ENCODE measurements at places on chromosomes 1 and 21.

- no peak overlapping the region for H3K4me3 ChIP-seq
- no peaks in the 10 kb centered on the region for H3K27me3 ChIP-seq
- no peak overlapping the region for H3K27ac ChIP-seq
Observed at GRCh38 chr1:22944346-22945055, 28.2 kb downstream of the LACTBL1 start.

DNA sequence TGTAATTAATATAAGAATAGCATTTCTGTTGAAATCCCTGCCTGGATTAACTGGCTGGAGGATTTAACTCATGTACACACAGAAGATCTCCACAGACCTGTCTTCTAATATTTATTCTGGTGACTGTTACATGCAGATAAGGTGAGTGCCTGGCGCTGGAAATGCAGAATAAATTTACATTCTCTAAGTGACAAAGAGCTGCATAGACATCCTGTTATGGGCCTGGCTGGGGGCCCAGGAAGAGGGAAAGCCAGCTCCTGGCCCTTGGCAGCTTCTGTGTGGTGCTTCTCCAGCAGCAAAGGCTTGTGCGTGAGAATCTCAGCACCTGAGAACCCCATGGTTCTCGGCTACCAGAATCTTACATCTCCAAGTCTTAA is 446.6 kb downstream of the PTPRU start:
- H3K4me1 ChIP-seq: peaks cover 13% of the 10 kb centered on the region
- no peak for DNase-seq

GRCh38 chr1:209428241-209428921 is 155.1 kb upstream of the CAMK1G start:
- no peak overlapping the region for H3K4me3 ChIP-seq
- H3K36me3 ChIP-seq: no peaks in the 10 kb centered on the region
- H3K4me1 ChIP-seq: no peaks in the 10 kb centered on the region
- no peak for DNase-seq
- no peaks in the 10 kb centered on the region for H3K27me3 ChIP-seq

GRCh38 chr1:179337288-179337687 is 28.5 kb upstream of the AXDND1 start:
- no peaks in the 10 kb centered on the region for H3K36me3 ChIP-seq
- H3K4me3 ChIP-seq: no peak overlapping the region
- H3K27ac ChIP-seq: no peak overlapping the region
- H3K4me1 ChIP-seq: no peaks in the 10 kb centered on the region

GRCh38 chr1:76256289-76257223 is 182.0 kb downstream of the ST6GALNAC3 start:
- no peaks in the 10 kb centered on the region for H3K4me1 ChIP-seq
- DNase-seq: no peak
- H3K27me3 ChIP-seq: no peaks in the 10 kb centered on the region
- H3K4me3 ChIP-seq: no peak overlapping the region
- no peaks in the 10 kb centered on the region for H3K36me3 ChIP-seq

DNA sequence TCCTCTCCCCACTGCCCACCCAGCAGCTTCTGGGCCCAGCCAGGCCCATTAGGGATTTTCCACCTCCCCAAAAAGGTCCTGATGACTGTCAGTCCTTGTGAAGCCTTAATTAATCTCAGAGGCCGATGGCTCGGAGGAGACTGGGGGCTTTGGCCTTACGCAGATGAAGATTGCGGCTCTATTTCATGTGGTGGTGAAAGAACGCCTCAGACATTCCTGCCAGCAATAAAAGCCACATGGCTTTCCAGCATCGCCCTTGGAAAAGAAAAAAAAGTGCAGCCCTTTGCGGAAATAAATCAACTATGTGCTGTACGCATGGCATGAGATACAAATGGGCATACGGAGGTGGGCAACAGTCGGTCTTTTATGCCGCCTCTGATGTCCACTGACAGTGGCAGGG is 6.6 kb upstream of the RUNX3 start:
- no peak overlapping the region for H3K4me3 ChIP-seq
- H3K36me3 ChIP-seq: no peaks in the 10 kb centered on the region
- DNase-seq: no peak

DNA sequence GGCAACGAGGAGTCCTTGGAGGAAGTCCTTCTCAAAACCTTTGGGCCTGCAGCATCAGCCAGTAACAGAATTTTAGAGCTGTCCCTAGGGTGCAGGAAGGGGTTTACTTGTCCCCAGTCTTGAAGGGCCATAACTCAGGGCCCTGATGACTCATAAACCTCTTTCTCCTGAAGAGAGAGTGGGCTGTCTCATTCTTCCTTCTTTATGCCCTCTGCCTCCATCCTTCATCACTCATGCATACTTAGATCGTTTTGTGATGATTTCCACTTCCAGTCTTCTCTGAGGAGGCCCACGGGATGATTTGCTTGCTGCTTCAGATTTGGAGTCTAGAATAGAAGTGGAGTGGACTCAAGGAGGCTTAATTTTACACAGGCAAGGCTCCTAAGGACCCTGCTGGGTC is 60.2 kb downstream of the NDUFS5 start:
- H3K4me1 ChIP-seq: peaks cover 40% of the 10 kb centered on the region
- no peak overlapping the region for H3K4me3 ChIP-seq
- no peak for DNase-seq
- peak overlapping the region; percentile 62 for H3K27ac ChIP-seq

DNA sequence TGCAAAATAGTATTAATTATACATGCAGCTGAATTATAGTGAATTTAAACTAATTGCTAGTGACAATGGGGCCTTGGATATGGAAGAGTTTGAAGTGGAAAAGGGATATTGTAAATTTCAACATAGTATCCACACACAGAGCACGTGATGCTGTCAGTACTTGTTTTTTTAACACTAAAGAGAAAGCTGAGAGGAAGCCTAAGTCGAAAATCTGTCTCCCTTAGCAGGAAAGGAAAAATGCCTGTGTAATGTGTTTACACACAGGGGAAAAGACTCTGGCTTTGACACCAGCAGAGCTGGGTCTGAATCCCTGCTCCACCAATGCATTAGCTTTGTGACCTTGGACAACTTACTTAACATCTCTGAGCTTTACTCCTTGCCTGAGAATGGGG is 42.6 kb downstream of the PCSK9 start:
- DNase-seq: no peak
- no peaks in the 10 kb centered on the region for H3K4me1 ChIP-seq
- H3K27me3 ChIP-seq: no peaks in the 10 kb centered on the region
- no peak overlapping the region for H3K27ac ChIP-seq

- H3K4me1 ChIP-seq: no peaks in the 10 kb centered on the region
- H3K27me3 ChIP-seq: no peaks in the 10 kb centered on the region
- H3K36me3 ChIP-seq: no peaks in the 10 kb centered on the region
- H3K27ac ChIP-seq: no peak overlapping the region
- no peak overlapping the region for H3K4me3 ChIP-seq
- no peak for DNase-seq
Observed at GRCh38 chr1:3105167-3105863, 36.3 kb downstream of the PRDM16 start.

DNA sequence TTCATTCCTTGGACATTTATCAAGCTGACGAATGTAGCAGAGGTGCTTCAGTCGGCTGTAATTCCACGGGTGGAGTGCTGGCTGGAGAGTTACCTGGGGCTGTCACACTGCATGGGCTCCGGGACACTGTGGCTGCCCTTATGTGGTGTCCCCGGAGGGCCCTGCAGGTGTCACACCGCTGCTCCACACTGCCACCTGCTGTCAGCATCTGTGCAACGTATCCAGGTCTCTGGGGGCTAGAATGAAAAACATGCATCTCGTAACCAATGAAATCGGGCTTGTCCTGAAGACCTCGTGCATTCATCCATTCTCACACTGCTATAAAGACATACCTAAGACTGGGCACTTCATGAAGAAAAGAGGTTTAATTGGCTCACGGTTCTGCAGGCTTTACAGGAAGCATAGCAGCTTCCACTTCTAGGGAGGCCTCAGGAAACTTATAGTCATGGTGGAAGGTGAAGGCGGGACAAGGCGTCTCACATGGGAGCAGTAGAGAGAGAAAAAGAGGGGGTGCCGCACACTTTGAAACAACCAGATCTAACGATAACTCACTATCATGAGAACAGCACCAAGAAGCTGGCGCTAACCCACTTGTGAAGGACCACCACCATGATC is 46.7 kb upstream of the PCBP3 start:
- peaks cover 5% of the 10 kb centered on the region for H3K4me1 ChIP-seq
- H3K4me3 ChIP-seq: no peak overlapping the region
- peak; percentile 85 for DNase-seq

DNA sequence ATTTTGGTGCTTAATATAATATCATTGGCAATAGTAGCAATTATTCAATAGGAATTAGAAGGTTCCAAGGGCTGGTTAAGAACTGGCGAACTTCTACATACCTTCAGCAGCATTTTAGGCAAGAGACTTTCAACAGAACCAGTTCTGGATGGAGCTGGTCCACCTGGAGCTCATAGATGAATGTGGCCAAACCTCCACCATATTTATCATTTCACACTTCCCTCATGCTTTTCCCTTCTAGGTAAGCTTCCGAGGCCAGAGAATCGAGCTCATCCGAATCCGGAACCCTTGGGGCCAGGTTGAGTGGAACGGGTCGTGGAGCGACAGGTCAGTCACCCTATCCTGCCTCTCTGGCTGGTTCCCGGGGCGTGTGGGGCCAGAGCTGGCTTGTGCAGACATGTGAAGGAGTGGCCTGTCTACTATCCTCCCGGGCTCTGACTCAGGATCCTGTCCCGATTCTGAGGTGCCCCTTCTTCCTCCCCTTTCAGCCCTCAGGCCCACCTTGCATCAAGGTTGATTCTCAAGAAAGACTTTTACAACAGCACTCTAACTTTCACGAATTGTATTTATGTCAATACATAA is 24.7 kb downstream of the CAPN9 start:
- H3K36me3 ChIP-seq: no peaks in the 10 kb centered on the region
- no peak for DNase-seq
- H3K27ac ChIP-seq: no peak overlapping the region
- no peaks in the 10 kb centered on the region for H3K4me1 ChIP-seq
- no peak overlapping the region for H3K4me3 ChIP-seq
- no peaks in the 10 kb centered on the region for H3K27me3 ChIP-seq

GRCh38 chr1:33050221-33051076 is 13.8 kb upstream of the AK2 start:
- DNase-seq: peak; percentile 79
- H3K36me3 ChIP-seq: no peaks in the 10 kb centered on the region
- H3K4me1 ChIP-seq: peaks cover 19% of the 10 kb centered on the region
